ENCODE measurements at places on chromosomes 5 and 9.
A peak's percentile ranks its signal among the peaks of the same experiment; 100 is the strongest.

GRCh38 chr9:6055216-6055615, 39.8 kb upstream of the RANBP6 start:
- peak; percentile 46 for DNase-seq

- DNase-seq, result no peak
Measured at GRCh38 chr5:151496041-151496484, 48.7 kb downstream of the SLC36A1 start.

GRCh38 chr5:56269216-56269927, 36.2 kb upstream of the ANKRD55 start:
- peak; percentile 46 for DNase-seq

GRCh38 chr5:172133359-172134029, 54.5 kb downstream of the STK10 start:
- no peak for DNase-seq

DNA sequence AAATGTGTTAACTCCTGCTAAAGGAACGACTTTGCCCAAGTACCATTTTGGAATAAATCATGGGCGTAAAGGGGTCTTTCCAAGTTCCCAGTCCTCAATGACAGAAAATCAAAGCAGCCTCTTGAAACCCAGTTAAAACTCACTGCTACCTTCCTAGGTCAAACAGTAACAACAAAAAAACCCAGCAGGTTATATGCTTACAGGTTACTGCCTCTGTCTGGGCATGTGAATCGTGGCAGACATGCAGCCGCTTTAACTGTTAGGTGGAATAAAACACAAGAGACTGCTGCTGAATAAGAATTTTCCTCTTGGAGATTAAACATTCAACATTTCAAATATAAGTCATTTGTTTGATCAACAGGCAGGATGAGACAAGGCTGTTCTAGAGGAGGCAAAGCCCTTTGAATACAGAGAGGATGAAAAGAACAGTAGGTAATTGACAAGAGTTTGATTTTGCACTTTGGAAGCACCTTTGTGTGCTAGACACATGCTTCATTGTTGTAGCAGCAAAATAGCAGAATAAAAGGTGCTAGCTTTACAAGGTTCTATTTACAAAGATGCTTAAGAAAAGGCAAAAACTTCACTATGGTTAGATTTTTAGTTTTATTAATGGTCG, 319.4 kb downstream of the NDUFS4 start:
- no peak for DNase-seq

DNA sequence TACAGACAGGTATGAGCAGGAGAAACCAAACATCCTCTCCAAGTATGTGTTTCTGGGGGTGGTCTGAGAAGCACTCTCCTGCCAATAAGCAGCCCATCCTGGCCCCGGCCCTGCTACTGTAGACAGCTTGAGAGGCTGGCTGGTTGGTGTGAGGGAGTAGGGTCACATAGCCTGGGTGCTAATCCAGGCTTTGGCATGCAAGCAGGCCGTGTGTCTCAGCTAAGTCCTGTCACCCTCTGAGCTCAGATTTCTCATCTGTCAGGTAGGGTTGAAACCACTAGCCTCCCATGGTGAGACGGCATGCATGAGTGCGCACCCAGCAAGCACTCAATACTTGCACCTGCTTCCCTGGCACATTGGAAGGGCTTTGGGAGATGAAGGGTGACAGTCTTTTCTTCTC, 49.8 kb upstream of the PHYKPL start:
- no peak for DNase-seq

GRCh38 chr5:147629196-147629595, 119.3 kb upstream of the DPYSL3 start:
- DNase-seq, result no peak

GRCh38 chr5:138946831-138947560, 71.9 kb upstream of the LRRTM2 start:
- no peak for DNase-seq

- DNase-seq, result no peak
Measured at GRCh38 chr9:17739022-17739421, 160.2 kb downstream of the SH3GL2 start.

- no peak for DNase-seq
Measured at GRCh38 chr5:173659423-173659822, 43.0 kb upstream of the BOD1 start.

GRCh38 chr9:89038382-89039103, 47.3 kb downstream of the S1PR3 start:
- no peak for DNase-seq

DNA sequence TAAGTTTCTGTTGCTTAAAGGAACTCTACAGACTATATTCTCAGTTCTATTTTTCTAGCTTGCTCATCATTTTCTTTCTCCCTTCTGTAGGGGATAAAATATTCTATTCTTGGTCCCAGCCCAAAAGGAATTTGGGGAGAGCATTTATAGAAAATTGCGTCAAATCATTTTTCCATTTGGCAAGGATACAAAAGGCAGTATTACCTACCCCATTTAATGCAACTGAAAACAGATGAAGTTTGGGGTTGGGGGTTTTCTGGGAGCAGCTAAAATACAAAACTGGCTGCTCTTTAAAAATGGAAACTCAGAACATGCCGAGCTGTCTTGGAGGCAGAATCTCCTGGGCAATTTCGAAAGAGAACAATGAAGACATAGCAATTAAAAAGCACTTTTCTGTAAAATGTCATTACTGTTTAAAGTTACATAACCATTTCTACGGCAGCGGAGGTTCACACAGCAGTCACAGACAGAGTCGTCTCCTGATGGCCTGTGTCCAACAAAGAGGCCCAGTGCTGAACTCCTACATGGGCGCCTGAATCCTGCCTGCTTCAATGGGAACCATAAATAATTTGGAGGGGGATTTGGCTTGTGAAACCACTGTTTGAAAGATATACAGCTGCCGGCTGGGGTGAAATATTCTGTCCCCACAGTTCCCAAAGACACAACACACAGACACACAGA, 152.4 kb downstream of the BRINP1 start:
- DNase-seq, result no peak

- no peak for DNase-seq
Measured at GRCh38 chr9:16316911-16317817, 553.3 kb downstream of the BNC2 start.

DNA sequence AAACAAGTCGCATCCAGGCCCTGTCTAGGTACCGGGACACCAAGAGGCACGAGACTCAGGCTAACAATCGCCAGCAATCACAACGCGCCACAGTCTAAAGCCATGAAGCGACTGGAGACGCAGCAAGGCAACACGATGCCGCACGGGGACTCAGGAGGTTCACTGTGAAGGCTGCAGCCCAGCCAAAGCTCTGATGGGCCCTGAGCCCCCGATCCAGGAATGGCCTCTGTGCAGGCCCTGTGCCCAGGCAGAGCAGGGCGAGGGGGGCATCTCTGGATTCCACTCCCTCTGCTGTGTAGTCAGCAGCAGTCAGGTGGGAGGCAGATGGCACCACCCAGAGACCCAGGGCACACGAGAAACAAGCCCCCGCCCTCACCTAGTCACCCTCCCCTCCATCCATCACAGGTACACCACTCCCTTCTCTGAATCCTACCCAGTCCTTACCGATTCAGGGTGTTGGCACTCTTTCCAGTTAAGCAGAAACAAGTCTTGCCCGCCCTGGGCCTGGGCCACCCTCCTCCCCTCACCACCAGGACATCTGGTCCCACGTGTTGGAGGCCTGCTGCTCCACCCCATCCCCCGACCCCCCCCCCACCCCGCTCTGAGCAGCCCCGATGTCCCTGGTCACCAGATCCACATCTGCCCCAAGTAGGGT, 1.1 kb downstream of the RALGDS start:
- no peak for DNase-seq

DNA sequence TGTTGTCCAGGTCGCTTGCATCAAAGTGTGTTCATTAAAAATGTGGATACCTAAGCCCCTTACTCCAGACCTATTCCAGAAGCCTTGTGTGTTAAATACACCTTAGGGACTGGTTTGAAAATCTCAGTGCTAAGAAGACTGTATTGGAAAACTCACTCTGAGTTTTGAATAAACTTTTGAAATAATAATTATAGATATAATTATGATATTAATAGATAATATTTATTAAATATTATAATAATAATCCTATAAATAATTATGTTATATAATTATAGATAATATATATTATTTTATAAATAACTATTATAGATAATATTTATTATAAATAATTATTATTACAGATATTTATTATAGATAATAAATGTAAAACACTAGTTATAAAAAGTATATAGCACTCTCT, 165.3 kb downstream of the ARRDC3 start:
- no peak for DNase-seq

DNA sequence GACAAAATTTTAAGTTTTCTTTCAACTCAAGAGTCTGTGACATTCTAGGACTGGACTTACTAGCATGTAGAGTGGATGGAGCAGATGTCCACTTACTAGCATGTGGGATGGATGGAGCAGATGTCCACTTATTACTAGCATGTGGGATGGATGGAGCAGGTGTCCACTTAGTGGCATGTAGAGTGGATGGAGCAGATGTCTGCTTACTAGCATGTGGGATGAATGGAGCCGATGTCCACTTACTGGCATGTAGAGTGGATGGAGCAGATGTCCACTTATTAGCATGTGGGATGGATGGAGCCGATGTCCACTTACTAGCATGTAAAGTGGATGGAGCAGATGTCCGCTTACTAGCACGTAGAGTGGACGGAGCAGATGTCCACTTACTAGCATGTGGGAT, 2.4 kb downstream of the SLC36A1 start:
- no peak for DNase-seq

GRCh38 chr5:126000507-126000906, 422.7 kb upstream of the GRAMD2B start:
- DNase-seq, result no peak

GRCh38 chr5:139482050-139482889, at the start of gene STING1:
TSS of gene STING1 (minus strand) at chr5:139482758. CDS start at chr5:139481704, 1,054 bp downstream.
- peak; percentile 91 for DNase-seq

- DNase-seq, result no peak
Measured at GRCh38 chr5:7488734-7489133, 92.8 kb downstream of the ADCY2 start.

DNA sequence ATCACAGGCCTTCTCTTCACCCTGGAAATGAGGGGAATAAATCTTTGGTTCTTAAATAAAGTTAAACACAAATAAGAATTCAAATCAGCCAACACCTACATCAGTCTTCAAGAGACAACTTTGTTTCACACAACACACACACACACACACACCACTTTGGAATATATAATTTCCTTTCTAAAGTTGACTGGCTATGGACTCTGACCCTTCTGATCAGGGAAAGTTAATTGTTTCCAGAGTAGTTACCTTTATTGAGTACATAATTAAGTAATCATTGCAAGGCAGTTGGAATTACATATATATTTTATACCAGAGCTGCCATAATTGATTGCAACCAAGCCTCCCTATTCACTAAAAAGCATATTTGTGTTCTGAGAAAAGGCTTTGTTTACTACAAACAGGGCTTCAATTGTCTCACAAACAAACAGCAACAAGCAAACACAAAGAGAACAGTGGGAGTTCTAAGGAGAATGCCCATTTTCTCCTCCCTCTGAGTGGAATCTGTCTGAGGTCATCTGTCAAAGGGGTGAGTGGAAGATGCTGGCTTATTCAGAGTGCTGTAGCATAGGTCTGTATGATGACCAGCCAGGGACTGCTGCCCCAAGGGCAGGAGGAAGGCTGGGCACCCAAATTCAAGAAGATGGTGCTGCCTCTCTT, 136.6 kb downstream of the SEMA6A start:
- no peak for DNase-seq

- DNase-seq, result peak; percentile 17
Measured at GRCh38 chr5:109690242-109690974, 681 bp downstream of the MAN2A1 start.

DNA sequence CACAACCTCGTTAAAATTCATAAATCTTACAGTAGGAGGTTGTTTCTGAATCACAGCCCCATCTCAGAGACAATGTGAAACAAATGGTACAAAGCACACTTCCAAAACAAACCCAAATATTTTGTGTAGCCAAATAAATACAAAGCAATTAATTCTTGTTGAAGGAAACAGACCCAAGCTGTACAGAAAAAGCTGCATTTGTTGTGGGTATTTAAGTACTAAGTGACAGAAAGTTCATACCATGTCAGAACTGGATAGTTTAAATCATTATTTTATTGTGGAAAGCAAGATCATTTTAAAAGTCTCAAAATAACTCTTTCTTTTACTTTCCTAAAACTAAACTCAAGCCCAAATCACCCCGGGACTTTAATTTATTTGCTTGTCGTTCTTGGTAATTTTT, 570.7 kb downstream of the ELAVL2 start:
- no peak for DNase-seq

GRCh38 chr5:74212336-74212735, 428.2 kb downstream of the ENC1 start:
- peak; percentile 41 for DNase-seq

DNA sequence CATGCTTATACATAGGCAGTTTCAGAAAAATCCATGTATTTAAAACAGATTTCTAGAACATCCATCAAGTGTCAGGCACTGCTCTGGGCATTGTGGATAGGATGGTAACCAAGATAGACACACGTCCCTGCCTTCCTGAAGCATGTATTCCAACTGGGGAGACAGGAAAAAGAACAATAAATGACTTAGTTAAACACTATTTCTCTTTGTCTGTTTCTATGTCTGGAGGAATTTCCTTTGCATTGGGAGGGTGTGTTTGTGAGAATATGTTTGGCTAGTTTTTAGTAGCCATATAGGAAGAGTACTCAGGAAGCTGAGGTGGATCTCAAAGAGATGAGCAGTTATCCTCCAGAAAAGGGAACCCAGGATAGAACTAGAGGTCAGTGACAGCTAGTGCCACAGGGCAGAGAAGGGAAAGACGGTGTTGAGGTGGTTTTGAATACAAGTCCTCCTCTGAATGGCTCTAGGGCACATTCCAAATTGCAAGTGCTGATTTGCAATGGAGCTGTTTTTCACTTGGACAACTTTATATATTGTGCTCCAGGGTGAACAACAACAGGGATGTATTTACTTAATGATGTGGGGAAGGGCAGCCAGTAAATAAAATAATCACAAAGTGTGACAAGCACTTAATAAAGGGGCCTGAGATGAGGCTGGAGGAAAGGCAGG, 144.7 kb upstream of the SHB start:
- DNase-seq, result no peak

GRCh38 chr5:179732918-179733771, 523 bp downstream of the MAML1 start:
- DNase-seq, result peak; percentile 38

- no peak for DNase-seq
Measured at GRCh38 chr5:126341906-126342630, 81.1 kb upstream of the GRAMD2B start.

DNA sequence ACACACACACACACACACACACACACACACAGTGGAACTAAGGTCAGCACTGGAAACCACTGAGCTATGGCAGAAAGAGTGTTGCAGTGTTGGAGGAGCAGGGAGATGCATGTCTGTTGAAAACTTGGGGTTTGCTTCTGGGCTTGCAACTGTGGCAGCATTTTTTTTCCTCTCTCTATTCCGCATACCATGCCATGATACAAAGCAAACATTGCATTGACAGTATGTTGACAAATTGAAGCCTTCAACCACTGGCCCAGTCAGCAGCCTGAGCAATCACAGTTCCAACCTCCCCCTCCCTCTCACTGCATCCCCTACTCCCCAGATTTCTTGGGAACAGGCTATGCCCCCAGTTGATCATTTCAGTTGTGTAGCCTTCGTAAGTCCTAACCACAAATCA, 478.1 kb upstream of the WWC1 start:
- no peak for DNase-seq

GRCh38 chr5:82586181-82586580, 308.0 kb upstream of the RPS23 start:
- DNase-seq, result no peak
